ENCODE measurements at places on chromosomes 2 and 18.

GRCh38 chr2:44582363-44583008 is 220.7 kb downstream of the CAMKMT start:
- H3K4me1 ChIP-seq = peaks cover 33% of the 10 kb centered on the region
- H3K36me3 ChIP-seq = no peaks in the 10 kb centered on the region
- H3K27me3 ChIP-seq = no peaks in the 10 kb centered on the region
- DNase-seq = peak; percentile 46
- H3K4me3 ChIP-seq = no peak overlapping the region

DNA sequence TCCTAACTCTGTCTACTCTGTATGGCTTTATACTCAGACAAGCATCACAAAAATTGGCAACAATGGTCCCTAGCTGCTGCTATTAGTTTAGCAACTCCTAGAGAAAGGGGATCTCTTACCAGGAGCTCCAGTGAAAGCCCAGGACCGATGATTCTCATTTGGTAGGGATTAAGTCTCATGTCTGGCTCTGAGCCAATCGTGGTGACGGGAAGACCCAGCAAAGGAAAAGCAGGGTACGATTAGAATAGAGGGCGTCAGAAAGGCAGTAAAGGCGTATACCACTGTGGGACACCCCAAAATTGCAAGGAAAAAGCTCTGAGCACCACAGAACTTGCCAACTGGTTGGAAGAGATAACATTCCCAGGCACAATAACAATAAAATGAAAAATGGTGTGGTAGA is 129.5 kb downstream of the MTCL1 start:
- DNase-seq = no peak
- no peaks in the 10 kb centered on the region for H3K36me3 ChIP-seq
- no peaks in the 10 kb centered on the region for H3K27me3 ChIP-seq
- H3K4me1 ChIP-seq = peaks cover 15% of the 10 kb centered on the region

- H3K4me1 ChIP-seq = no peaks in the 10 kb centered on the region
- H3K27me3 ChIP-seq = no peaks in the 10 kb centered on the region
- no peak for DNase-seq
- no peaks in the 10 kb centered on the region for H3K36me3 ChIP-seq
These were observed 27.4 kb upstream of the CUL3 start for GRCh38 chr2:224612578-224612977.

- H3K36me3 ChIP-seq = no peaks in the 10 kb centered on the region
- peak overlapping the region; percentile 41 for H3K27ac ChIP-seq
- peaks cover 20% of the 10 kb centered on the region for H3K4me1 ChIP-seq
- DNase-seq = peak; percentile 14
These were observed 407.1 kb downstream of the SLC4A3 start for GRCh38 chr2:220034426-220035130.

GRCh38 chr2:201128033-201128432 is 12.1 kb downstream of the CFLAR start:
- peaks cover 67% of the 10 kb centered on the region for H3K4me1 ChIP-seq
- H3K27ac ChIP-seq = peak overlapping the region; percentile 98
- H3K36me3 ChIP-seq = peaks cover 38% of the 10 kb centered on the region
- DNase-seq = no peak
- H3K27me3 ChIP-seq = no peaks in the 10 kb centered on the region

DNA sequence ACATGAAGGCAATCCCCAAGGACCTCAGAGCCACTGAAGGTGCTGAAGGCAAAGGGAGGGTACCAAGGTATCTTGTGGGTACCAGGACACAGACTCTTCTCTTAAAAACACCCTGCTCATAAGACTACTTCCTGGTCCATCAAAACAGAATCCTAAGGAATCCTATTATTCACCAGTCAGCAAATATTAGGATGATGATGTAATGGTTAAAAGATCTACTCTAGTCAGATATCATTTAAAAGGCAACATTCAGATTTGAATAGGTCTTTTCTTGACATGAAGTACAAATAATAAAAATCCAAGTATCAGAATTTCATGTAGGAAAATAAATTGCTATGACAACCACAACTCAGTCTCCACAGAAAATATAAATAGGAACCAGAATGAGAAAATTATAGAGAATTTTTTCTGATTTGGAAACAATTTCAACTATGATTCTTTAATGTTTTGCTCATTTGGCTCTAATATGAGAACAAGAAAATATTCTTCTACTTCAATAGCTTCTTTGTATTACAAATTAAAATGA is 77.8 kb upstream of the ZNF397 start:
- H3K4me1 ChIP-seq = peaks cover 5% of the 10 kb centered on the region
- no peak overlapping the region for H3K4me3 ChIP-seq
- no peak overlapping the region for H3K27ac ChIP-seq
- H3K27me3 ChIP-seq = peaks cover 11% of the 10 kb centered on the region
- H3K36me3 ChIP-seq = no peaks in the 10 kb centered on the region

All from MCF 10A (cell line).